Activated T-helper 1 cell treated with anti-CD3 and anti-CD28 coated beads, Interleukin-12 subunit alpha, Interleukin-12 subunit beta, Interleukin-2, Interleukin-4 antibody, amounts not matched to agents 30 ng/mL and 10 ng/mL and 1 ng/mL, durations not matched to agents 14 hours and 24 hours and 36 hours (primary cell): ENCODE measurements at places on chromosomes 11 and 22.
A peak's percentile ranks its signal among the peaks of the same experiment; 100 is the strongest.

DNA sequence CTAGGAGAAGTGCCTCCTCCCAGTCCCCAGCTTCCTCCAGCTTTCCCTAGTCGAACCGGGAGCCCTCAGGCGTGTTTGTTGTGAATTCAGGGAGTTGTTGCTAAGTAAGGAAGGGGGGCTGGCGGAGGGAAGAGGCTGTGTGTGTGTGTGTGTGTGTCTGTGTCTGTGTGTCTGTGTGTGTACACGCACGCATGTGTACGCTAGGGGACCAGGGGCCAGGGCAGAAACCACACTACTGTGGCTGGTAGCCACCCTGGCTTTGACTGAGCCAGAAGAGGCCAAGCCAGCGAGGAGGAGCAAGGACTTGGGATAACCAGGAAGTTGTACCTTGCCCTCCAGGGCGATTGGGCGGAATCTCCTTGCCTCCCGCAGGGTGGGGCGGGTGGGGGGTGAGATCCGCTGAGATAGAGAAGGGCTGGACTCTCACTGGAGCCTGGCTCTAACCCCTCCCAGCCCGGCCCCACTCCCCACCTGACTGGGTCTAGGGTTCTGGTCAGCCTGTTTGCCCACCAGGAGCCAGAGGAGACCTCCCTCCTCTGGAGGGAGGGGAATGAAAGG, 7.5 kb downstream of the BCL9L start:
- no peak for DNase-seq

DNA sequence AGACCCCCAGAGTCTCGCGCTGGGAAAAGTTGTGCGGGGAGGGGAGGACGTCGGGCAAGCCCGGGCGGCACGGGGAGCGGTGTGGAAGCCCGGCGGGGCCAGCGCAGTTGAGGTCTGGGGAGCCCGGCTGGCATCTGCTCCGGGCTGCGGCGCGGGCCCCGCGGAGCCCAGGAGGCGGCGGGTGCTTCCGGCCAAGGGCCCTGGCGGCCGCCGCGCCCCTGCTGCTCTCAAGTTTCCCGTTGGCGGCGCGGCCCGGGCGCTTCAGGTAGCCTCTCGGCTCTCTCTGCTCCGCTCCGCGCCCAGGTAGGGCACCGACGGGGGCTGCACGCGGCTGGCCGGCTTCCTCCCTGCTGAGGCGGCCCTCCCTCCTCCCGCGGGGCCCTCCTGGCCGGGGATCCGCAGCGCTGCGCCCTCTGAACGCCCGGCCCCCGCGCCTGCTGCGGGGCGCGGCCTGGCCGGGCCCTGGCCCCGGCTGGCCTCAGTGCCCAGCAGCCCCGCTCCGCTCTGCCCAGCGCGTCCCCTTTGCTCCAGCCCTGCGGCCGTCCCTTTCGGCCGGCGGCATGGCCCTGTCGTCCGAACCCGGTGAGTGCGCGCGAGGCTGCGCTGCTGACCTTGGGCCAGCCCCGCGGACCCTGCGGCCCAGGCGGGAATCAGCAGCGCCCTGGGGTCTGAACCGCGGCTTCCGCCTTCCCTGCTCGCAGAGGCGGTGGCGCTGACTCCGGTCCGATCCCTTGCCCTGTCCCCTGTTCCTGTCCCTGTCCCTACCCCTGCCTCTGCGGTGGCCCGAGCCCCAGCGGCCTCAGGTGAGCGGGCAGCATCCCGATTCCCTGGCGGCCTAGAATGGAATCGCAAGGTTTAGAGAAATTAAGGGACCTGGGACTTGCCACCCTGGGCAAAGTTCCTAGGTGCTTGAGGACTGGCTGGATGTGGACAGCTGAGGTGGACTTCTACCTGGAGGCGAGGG, 4.3 kb upstream of the AMPD3 start:
- peak; percentile 25 for DNase-seq

DNA sequence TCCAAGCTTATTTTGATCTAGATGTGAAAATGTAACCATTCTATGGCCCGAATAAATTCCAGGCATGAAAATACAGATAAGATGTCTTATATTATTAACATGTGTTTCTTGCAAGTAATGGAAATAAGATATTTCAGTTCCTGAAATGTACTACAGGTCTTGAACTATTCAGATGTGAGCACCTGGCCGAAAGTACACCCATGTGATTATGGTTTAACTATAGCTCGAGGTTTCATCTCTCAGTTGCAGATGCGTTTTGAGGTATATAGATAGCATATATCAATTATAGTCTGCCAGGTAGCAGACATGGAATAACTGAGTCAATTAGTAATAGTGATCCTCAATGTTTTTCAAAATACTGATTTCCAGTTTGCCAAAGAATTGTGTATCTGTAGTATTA, 68.3 kb downstream of the DDIAS start:
- DNase-seq = no peak

DNA sequence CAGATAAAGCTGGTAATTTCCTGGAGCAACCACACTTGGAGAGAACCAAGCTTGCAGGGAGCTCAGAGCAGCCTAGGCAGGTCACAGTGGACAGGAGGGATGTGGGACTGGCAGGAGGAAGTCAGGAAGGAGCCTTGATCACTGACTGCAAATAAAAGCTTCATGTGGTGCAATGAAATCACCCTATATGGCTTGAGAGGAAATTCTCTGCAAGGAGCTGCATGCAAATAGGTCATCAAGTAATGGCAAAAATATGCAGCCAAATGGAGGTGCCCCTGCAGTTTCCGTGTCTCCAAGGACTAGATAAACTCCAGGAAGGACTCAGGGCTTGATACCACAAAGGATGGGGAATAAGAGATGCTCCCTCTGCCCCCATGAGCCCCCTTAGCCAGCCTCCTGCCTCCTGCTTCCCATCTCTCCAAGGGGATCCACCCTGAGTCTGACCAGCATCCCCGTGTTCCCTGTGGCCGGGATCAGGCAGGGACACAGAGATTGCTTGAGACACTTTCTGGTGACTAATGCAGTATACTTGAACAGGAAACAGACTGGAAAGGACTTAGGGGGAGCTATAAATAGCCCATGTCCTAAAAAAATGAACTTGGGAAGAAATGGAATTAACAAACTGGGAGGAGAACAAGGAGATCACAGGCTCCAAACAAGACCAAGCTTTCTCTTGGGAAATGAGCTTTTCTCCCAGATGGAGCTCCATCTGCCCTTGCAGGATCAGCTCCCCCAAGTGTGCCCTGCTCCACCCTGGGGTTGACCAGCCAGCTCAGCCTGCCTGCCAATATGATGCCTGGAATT, 23.9 kb upstream of the MICAL2 start:
- DNase-seq = no peak
